ENCODE measurements at places on chromosomes 5 and 9.
A peak's percentile ranks its signal among the peaks of the same experiment; 100 is the strongest.

DNA sequence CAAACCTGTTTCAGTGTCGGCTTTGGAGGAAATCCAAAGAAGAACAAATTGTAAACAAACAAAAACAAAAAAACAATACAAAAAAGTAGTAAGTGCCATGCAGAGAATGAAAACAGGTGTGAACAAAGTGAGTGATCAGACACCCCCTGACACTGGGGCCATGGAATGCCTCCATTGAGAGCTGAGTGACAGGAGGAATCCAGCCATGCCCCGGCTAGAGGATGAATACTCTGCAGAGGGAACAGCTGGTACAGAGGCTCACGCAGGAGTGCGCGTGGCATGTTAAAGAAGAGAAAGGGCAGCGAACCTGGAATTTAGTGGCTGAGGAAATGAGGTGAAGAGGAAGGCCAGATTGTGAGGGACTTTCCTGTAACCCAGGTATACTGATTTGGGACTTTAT is 15.5 kb upstream of the CCNJL start:
- DNase-seq: no peak
- no peaks in the 10 kb centered on the region for H3K27me3 ChIP-seq
- H3K27ac ChIP-seq: no peak overlapping the region
- peaks cover 36% of the 10 kb centered on the region for H3K4me1 ChIP-seq
- H3K4me3 ChIP-seq: no peak overlapping the region

GRCh38 chr5:135741040-135741439 is 93.4 kb upstream of the SLC25A48 start:
- H3K27ac ChIP-seq: no peak overlapping the region
- H3K4me3 ChIP-seq: no peak overlapping the region

- H3K27me3 ChIP-seq: no peaks in the 10 kb centered on the region
- no peak for DNase-seq
- no peak overlapping the region for H3K27ac ChIP-seq
- H3K36me3 ChIP-seq: no peaks in the 10 kb centered on the region
- H3K4me3 ChIP-seq: no peak overlapping the region
Observed at GRCh38 chr9:17462869-17463464, 115.9 kb upstream of the SH3GL2 start.

DNA sequence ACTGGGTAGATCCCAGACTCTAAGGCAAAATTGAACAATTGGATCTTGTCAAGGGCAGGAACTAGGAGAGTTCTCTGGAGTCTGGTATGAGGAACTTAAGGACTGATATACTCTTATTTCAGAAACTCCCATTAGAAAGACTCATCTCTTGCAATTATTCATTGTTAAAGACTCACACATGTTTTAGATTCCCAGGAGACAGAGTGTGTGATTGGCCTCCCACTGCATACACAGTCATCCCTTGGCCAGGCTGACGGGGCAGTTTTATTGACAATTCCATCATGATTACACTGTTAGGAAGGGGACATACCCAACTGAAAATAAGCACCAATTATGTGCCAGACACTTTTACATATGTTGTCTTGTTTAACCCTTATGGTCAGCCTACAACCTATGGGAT is 347.2 kb downstream of the DMAC1 start:
- no peaks in the 10 kb centered on the region for H3K4me1 ChIP-seq
- H3K27me3 ChIP-seq: no peaks in the 10 kb centered on the region
- no peaks in the 10 kb centered on the region for H3K36me3 ChIP-seq
- no peak overlapping the region for H3K4me3 ChIP-seq
- no peak for DNase-seq
- no peak overlapping the region for H3K27ac ChIP-seq

GRCh38 chr9:107274953-107275422 is 8.1 kb upstream of the RAD23B start:
- H3K36me3 ChIP-seq: no peaks in the 10 kb centered on the region
- no peak overlapping the region for H3K4me3 ChIP-seq
- peak; percentile 64 for DNase-seq

- no peak for DNase-seq
- no peaks in the 10 kb centered on the region for H3K36me3 ChIP-seq
- no peak overlapping the region for H3K4me3 ChIP-seq
- H3K27me3 ChIP-seq: no peaks in the 10 kb centered on the region
- no peaks in the 10 kb centered on the region for H3K4me1 ChIP-seq
Observed at GRCh38 chr5:51203598-51203997, 179.7 kb upstream of the ISL1 start.

- H3K4me3 ChIP-seq: no peak overlapping the region
- peaks cover 14% of the 10 kb centered on the region for H3K4me1 ChIP-seq
- H3K36me3 ChIP-seq: no peaks in the 10 kb centered on the region
- DNase-seq: no peak
- H3K27ac ChIP-seq: no peak overlapping the region
Observed at GRCh38 chr5:1785062-1785461, 14.6 kb downstream of the MRPL36 start.

GRCh38 chr9:76521244-76521681 is 62.3 kb downstream of the GCNT1 start:
- peaks cover 14% of the 10 kb centered on the region for H3K4me1 ChIP-seq
- H3K27me3 ChIP-seq: no peaks in the 10 kb centered on the region
- no peak for DNase-seq
- no peak overlapping the region for H3K27ac ChIP-seq
- H3K36me3 ChIP-seq: no peaks in the 10 kb centered on the region

DNA sequence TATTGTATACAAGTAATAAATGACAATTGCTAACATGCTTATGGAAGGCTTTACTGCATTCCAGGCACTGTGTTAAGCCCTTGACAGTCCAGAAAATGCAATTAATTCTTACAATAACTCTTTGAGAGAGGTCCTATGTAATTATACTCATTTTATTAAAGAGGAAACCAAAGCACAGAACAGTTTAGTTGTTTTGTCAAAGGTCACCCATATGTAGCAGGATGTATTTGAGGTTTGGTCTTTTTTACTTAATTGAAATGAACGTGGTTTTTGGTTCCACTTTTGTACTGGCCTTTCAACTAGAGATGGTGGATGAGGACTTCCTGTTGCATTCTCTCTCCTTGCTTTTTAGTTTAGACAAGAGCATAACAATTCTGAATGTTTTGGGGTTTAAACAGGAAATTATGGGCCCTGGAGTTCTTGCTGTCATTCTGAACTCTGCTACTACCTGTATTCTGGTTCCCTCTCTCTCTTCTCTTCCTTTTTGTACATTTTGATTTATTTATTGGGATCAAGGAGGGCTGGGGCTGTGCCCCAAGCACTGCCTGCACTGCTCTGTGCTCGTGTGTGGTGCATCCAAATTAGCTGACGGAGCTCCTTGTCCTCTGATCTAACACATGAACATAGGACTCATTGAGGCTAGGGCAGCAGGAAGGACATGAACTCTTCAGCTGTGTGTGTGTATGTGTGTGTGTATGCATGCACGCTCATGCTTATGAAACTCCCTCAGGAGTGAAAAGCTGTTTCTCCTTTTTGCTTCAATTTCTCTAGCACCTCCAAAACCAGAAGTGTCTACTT is 47.4 kb downstream of the SLC28A3 start:
- no peak overlapping the region for H3K4me3 ChIP-seq
- H3K4me1 ChIP-seq: peaks cover 25% of the 10 kb centered on the region
- no peak for DNase-seq
- no peaks in the 10 kb centered on the region for H3K27me3 ChIP-seq
- H3K27ac ChIP-seq: no peak overlapping the region

DNA sequence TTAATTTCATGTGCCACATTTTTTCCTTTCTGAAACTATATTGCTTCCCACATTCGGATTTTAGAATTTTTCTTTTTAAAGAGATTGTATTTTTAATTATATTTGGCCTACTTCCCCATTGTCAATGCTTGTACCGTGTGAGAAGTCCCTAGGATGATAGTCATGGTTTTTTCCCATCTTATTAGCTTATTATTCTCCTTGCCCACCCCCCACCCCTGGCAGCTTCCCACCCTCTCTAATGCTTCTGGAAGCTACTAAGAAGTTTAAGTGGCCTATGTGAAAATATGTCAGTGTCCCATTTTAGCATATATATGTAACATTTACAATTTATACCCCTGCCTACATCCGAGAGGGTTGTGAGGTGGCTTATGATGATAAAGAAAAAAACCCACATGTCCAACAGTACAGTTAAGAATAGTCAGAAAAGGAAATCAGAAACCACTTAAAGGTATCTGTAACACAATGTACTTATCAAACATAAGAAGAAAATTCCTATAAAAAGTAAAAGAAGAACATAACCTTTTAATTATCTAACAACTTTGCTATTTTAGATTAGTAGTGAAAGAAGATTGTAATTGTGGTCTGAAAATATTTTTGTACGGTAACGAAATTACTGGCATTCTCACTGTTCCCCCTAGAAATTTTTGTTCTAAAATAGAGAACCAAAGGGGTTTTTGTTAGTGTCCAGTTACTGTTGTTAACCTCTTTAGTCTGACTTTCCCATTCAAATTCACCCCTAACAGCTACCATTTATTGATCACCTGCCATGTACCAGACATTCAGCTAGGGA is 62.1 kb downstream of the SLC44A1 start:
- no peak overlapping the region for H3K27ac ChIP-seq
- peaks cover 6% of the 10 kb centered on the region for H3K36me3 ChIP-seq
- no peaks in the 10 kb centered on the region for H3K27me3 ChIP-seq

All from SJSA1 (cell line).